GM20000 (cell line): ENCODE measurements at places on chromosomes 5 and 9.

DNA sequence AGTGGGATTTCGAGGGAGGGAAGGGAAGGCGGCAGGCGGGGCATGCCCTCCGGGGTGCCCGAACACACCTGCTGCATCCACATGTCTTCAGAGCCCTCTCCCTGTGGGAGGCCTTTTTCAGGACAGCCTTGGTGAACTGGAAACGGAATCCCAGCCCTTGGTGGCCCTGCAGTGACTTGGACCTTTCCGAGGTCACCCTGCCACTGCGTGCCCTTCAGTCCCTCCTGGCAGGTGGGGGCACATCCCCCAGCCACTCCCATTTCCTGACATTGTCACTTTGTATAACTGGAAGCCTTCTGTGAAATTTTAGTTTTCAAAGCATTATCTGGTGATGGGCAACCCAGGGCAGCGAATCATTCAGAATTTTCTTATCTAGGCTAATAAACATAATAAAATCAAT is 11.0 kb upstream of the AHRR start:
- DNase-seq = no peak

GRCh38 chr5:39977066-39977655 is 552.4 kb upstream of the DAB2 start:
- no peak for DNase-seq

DNA sequence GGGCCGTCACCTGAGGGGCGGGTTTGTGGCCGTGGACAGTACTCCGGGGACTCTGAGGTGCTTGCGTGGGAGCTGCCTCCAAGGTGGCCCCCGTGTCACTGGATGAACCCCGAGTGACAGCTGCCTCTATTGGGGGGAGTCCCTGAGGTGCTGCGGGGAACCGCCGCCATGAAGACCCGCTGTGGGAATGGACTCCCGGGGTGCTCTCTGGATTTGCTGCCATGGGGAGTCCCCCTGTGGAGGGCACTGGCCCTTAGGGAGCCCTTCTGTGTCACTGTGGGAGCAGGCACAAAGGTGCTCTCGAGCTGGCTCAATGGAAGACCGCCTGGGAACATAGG is 100.2 kb upstream of the CCL21 start:
- DNase-seq = no peak

DNA sequence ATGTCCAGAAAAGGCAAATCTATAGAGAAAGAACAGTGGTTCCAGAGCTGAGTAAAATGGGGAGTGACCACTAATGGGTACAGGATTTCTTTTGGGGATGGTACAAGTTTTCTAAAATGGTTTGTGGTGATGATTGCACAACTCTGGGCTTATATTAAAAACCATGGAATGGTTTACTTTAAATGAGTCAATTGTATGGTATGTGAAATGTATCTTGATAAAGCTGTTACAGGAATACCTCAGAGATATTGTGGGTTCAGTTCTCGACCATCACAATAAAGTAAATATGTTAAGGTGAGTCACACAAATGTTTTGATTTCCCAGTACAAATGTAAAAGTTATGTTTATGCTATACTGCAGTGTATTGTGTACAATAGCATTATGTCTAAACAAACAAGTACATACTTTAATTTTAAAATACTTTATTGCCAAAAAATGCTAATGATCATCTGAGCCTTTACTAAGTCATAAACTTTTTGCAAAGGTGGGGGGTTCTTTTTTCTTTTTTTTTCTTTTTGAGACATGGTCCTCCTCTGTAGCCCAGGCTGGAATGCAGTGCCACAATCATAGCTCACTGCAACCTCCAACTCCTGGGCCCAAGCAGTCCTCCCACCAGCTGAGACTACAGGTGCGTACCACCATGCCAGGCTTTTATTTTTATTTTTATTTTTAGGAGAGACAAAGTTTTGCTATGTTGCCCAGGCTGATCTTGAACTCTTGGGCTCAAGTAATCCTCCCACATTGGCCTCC is 65.9 kb downstream of the SHOC1 start:
- no peak for DNase-seq

DNA sequence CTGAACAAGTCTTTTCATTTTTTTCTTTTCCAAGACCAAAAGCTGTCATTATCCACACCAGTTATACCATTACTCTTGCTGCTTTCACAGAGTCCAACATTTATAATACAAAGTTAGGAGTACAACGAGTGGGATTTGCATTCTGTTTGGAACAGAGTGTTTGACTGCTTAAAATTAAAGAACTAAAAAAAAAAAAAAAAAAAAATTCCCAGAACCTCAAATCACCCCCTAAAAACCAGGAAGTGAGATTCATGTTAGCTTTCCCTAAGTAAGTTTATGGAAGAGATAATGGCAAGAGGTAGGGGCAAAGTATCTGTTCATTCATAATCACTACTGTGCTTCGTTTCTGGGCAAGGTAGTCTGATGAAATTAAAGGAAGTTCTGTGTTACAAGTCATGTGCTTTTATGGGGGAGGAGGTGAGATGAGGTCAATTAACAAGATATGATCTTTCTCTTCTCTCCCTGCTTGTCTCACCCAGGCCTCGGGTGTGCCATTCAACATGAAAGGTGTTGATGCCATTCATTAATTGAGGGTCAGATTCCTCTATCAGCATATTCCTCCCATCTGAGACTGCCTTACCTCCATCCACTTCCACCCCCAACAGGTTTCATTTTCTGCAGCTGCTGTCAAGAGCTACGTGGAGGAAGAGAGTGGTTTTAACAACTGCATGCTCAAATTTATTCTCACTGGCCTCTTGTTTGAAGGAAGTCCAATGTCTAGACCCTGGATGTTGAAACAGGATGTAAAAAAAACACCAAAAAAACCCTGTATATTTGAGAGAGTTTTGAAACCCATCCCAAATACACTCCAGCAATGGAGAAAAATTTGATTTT is 58.1 kb downstream of the MARCHF3 start:
- peak; percentile 53 for DNase-seq

DNA sequence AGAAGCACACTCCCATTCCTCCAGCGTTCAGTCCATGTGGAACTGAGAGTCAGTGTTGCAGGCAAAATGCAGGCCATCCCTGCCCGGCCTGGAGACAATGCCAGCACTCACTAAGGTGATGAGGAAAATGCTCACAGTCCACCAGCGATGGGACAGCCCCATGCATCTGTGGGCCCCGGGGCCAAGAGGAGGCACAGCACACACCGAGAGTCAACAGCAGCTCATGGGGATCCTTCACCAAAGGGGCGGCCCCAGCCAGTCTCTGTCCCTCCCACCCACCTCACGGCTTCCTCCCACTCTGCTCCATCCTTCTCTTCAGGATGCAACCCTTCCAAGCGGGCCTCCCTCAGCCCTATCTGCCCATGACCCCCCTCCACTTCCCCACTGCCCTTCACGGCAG is 6.2 kb downstream of the SEMA4D start:
- no peak for DNase-seq

GRCh38 chr5:42301349-42301748 is 121.9 kb upstream of the GHR start:
- no peak for DNase-seq

DNA sequence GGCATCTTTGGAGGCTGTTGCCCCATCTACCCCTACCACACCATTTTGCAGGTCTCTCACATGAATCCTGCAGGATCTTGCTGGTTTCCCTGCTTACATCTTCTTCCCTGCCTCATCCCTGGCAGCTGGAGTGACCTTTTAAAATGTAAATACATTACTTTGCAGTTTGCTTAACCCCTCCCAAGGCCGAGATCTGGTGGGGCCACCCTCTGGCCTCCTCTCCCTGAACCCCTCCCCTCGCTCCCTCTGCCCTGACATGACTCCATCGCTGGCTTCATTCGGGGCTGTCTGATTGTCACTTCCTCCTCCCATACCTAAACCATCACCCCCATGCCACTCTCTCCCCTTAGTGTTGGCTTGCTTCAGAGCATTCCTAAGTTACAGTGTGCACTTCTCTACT is 12.6 kb upstream of the PALM2AKAP2 start:
- DNase-seq = no peak

DNA sequence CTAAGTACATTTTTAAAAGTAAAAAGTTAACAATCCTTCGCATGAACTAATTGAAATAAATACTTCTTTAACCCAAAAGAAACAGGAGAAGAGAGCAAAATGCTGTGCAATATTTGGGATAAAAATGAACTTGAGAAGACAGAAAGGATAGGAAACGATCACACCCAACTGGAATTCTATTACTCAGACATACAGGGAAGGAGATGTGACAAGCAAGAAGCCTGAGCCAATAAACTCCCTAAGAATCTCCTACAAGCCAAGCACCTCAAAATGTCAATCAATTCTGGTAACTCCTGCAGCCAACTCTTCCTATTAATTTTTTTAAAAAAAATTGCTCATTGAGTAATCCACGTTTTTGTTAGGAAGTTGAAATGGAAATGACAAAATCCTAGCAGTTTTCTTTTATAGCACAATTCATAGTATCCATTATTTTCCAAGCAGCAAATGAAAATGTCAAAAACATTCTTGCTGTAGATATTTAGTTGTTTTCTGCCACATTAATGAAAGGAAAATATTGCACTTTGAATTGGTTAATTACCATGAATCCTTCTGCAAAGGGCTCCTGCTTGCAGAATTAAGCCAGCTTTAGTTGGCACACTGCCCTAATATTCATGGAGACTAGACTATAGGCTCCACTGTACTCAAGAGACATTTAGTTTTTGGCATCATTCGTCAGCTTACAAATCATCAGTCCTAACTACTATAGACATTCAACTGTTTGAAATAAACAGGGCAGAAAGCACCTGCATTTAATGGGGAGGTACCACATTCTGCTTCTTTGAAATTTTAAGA is 89.0 kb downstream of the RFX3 start:
- no peak for DNase-seq

DNA sequence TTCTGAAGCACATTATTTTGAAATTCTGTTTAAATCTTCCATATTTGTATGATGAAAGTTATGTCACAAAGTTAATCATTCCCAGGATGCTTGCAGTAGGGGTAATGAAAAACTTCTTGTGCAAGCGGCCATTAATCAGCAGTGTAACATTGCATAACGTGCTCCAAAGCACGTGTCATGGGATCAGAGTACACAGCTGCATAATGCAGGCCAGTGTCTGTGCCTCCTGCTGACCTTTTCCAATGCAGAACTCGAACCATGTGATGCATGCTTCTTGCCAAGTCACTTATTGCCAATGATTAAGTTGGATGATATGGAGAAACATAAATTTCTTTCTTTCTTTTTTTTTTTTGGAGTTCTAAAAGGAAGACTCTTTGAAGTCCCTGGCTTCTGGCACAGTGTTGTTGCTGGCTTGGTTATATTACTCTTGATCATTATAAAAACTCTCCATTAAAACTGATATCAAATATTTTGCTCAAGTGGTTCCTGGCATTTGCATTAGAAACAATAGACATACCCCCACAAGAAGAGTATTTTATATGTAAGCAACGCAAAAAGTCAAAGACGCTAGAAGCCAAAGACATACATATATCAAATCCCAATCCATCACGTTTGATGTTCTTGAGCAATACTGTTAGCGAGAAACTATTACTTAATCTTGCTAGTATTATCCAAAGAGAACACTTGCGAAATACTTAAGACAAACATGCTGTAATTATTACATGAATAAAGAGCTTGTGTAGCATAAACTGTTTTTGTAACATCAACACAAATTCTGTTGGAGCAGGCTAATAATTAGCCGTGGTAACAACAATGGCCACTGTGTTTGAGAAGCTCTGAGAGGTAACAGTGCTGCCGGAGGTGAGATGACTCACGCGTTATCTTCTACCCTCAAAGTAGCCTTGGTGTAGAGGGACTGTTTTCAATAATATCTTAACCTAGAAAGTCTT is 164.2 kb downstream of the AUH start:
- DNase-seq = no peak

GRCh38 chr5:173670791-173671120 is 54.3 kb upstream of the BOD1 start:
- DNase-seq = no peak

- DNase-seq = peak; percentile 22
These were observed 189.1 kb upstream of the PTGER4 start for GRCh38 chr5:40490464-40491111.

DNA sequence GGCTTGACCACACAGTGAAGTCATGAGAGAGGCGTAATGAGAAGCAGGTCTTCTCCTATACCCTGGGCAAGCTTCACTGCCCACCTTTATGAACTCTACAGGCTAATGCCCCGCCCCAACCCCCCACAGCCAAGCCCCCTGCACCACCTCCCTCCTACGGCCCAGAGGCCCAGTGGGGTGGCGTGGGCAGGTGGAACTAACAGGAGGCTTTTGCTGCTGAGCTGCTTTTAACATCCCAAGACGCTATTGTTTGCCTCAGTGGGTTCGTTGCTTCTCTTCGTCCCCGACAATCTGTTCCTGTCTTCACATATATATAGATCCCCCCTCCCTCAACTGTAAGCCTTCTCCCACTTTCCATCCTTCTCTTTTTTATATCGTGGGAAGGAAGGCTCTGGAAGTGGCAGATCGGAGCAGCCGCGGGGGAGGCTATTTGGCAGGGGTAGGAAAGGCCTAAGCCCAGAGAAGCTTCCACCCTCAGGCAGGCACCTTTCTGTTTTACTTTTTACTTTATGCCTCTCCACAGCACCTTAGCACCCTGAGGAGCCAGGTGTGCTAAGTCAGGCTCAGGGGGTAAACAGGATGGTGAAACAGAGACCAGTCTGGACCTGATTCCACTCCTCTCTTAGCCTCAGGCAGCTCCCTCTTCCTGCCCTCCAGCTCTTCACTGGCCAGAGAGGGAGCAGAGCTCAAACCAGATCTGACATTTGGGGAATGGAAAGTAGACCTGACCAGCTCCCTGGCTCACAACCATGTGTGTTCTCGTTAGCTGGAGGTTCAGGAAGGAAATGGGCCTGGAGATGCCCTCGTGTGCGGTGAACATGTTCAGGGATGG is 26.5 kb downstream of the CD74 start:
- no peak for DNase-seq
